Right renal cortex interstitium (tissue), 3 donors: ENCODE measurements at places on chromosomes 3 and 15. TPM values are rescaled to one million over a fixed set of nuclear protein-coding genes. Genes with fewer than 3 reads are reported as not detected.

- DNase-seq, result no peak
Measured at GRCh38 chr15:75089456-75090387, 66.3 kb downstream of the PPCDC start.

Gene GOLGA8G
- polyA plus RNA-seq, result 0.12 TPM

Gene DUOX2
- polyA plus RNA-seq, result 0.14 TPM

DNA sequence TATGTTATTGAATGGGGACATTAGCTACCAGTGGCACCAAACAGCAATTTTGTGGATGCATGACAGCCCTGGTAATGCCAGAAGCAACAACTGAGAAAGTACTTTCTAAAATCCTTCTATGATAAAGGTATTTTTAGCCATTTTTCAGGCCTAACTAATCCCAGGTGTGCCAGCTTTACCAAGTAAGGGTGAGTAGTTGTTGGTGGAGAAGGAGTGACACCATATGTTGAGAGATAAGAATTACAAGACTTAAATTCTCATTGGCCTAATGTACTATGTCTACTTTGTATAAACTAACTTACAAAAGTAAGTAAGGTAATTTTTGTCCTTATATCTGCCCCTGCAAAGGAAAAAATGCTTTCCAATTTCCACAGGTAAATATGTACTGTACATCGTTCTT is 4.1 kb upstream of the COX17 start:
- DNase-seq, result peak; percentile 5

Gene ZMYND10
- polyA plus RNA-seq, result 3.4 TPM

- DNase-seq, result no peak
Measured at GRCh38 chr3:99134986-99135385, 233.5 kb upstream of the DCBLD2 start.
